Stimulated activated CD4-positive, alpha-beta T cell treated with anti-CD3 and anti-CD28 coated beads, Interleukin-2, amount 100 ng/mL, for 24 hours (primary cell): ENCODE measurements at places on chromosomes 7 and 10.

- DNase-seq: no peak
These were observed 158.5 kb downstream of the DKK1 start for GRCh38 chr10:52472406-52473146.

DNA sequence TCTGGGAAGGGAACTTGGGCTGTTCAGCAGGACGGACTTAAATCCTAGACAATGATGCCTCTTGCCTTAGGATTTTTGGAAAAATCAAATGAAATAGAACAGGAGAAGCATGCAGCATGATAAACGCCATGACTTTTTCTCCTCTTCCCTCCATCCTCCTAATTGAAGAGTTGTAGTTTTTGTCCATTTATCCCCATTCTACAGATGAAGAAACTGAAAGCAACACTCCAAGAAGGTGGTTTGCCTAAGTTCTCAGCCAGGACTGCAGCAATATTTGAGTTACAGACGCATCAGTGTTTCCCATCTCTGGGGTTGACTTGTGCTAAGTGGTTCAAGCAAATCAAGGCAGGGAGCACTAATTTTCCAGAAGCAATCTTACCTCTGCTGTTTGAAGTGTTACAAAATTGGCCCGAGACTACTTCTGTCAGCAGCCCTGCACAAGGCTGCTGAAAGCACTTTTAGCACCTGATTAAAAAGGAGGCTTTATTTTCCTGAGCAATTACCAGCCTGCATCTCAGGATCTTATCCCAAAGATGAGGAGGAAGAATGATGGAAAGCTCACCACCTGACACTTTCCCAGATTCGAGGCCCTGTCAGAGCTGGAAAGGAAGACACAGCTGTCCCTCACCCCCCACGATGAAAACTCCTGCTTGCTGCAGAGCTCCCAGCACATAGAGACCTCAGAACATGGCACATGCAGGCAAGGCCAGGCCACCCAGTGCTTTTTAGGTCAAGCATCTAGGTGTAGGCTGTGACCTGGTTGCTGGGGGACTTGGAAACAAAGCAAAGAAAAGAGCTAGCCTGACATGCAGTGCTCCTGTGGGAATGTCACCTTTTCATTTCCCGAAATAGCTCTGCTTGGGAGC, 19.7 kb upstream of the C10orf71 start:
- DNase-seq: no peak

- no peak for DNase-seq
These were observed 24.3 kb upstream of the COBL start for GRCh38 chr7:51340936-51341335.

DNA sequence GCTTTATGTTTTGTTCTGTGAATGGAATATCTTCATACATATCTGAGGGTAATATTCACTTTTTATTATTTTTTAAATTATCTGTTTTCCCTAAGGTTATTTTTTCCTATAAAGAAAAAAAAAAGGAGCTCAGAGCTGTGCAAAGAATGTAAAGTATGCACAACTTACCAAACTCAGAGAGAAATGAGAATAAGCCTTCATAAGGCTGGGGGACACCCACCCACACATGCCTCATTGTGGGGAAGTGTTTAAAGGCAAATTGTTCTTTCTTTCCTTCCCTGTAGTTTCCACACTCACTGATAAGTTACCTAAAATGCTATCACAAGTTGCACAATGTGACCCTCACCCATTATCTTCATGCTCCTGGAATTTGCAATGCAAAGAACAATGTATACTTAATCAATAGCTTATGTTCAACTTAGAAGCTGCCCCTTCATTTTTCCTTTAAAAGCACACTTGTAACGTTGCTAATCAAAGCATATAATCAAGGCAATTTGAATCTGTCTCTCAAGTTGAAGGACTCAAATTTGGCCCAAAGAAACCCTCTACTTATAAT, 108.1 kb downstream of the GNAT3 start:
- no peak for DNase-seq

DNA sequence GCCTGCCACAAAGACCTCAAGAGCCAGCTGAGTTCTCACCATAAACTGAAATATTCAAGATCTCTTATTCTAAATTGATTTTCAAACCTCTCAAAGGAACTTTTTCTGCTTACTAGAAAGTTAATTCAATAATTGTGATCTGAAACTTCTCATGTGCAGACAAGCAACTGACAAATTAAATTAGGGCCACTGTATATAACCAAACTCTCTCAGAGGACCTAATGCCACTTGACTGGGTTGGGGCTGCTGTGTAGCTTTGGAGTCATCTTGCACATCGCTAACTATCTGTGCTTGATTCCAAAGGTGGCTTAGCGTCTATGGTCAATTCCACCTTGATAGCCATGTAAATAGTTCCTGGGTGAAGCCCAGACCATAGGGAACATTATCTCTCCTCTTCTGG, 345.2 kb downstream of the GPR37 start:
- no peak for DNase-seq

- no peak for DNase-seq
These were observed 103.9 kb downstream of the CTBP2 start for GRCh38 chr10:125056161-125057132.
